Thymus (tissue), 14 donors: ENCODE measurements at places on chromosomes 16 and 17. TPM values are rescaled to one million over a fixed set of nuclear protein-coding genes. Genes with fewer than 3 reads are reported as not detected.

DNA sequence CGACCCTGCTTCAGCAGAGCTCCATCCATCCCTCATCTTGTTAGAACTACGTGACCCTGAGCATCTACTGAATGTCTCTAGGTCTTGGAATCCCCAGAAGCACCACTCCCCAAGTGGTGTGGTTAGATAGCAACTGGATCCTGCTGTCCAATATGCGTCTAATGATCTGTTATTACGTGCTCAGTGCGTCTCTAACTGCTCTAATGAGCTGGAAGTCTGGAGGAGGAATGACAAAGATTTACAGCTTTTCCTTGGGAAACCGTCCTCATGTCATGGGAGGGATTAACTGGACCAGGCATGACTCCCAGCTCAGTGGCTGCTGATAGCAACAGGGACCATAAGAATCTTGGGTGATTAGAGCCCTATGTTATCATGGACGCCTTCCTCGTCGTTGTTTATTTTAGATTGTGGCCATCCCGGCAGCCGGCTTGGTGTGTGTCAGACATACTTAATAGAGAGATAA, 150.9 kb downstream of the HS3ST3B1 start:
- H3K36me3 ChIP-seq: no peaks in the 10 kb centered on the region
- H3K4me1 ChIP-seq: peaks cover 9% of the 10 kb centered on the region
- no peak overlapping the region for H3K4me3 ChIP-seq
- no peak for DNase-seq
- H3K27ac ChIP-seq: no peak overlapping the region

- peak overlapping the region; percentile 84 for H3K27ac ChIP-seq
- H3K36me3 ChIP-seq: no peaks in the 10 kb centered on the region
- no peak overlapping the region for H3K4me3 ChIP-seq
- peaks cover 26% of the 10 kb centered on the region for H3K4me1 ChIP-seq
These were observed 62.8 kb downstream of the GRB7 start for GRCh38 chr17:39800540-39800939.

DNA sequence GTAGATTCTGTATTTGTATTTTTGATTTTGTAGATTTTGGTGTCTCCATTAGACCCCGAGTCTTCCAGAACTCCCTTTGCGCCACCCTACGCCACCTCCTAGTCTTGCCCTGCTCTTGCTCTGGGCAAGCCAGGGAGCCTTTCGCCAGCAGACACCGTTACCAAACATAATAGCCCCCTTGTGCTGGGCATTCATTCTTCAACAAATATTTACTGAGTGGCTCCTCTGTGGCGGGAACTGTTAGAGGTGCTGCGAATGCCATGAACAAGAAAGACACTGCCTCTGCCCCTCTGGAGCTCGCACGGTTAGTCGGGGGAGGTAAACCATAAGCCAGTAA, 841 bp upstream of the GPT2 start:
- H3K36me3 ChIP-seq: no peaks in the 10 kb centered on the region
- peaks cover 28% of the 10 kb centered on the region for H3K27me3 ChIP-seq
- DNase-seq: no peak
- H3K27ac ChIP-seq: no peak overlapping the region

- peaks cover 8% of the 10 kb centered on the region for H3K27me3 ChIP-seq
- DNase-seq: no peak
- H3K36me3 ChIP-seq: no peaks in the 10 kb centered on the region
- no peaks in the 10 kb centered on the region for H3K4me1 ChIP-seq
- H3K4me3 ChIP-seq: no peak overlapping the region
These were observed 9.4 kb downstream of the LPO start for GRCh38 chr17:58247511-58248363.

DNA sequence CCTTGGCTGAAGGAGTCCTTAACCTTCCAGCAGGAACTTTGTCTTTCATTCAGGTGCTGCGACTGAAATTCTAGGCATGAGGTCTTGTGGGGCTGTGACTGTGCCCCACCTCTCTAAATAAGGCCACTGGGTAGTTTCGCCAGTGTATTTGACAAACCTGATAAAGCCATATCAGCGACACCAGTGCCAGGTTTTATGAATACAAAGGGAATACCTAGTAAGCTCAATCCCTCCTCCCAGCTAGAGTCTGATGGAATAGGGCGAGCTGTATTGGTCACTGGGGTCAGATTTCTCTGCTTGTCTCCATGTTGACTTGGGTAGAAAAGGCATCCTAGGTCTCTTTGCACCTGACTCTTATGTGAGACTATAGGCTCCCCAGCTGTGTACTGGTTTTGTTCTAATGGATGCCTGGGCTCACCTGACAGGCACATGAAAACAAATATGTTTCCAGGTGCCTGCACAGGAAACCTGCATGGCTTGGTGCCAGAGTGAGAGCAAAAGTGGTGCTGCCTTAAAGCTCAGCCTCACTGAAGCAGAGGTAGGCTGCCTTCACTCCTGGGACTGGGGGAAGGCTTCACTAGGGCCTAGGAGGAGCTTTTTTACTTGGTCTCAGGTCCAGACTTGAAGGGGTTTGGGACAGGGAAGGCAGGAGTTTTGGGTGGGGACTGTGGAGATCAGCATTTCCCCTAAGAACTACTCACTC, 8.3 kb downstream of the SLC7A6 start:
- H3K27me3 ChIP-seq: no peaks in the 10 kb centered on the region
- peaks cover 76% of the 10 kb centered on the region for H3K36me3 ChIP-seq
- no peak overlapping the region for H3K4me3 ChIP-seq
- H3K27ac ChIP-seq: peak overlapping the region; percentile 97
- DNase-seq: peak; percentile 88

DNA sequence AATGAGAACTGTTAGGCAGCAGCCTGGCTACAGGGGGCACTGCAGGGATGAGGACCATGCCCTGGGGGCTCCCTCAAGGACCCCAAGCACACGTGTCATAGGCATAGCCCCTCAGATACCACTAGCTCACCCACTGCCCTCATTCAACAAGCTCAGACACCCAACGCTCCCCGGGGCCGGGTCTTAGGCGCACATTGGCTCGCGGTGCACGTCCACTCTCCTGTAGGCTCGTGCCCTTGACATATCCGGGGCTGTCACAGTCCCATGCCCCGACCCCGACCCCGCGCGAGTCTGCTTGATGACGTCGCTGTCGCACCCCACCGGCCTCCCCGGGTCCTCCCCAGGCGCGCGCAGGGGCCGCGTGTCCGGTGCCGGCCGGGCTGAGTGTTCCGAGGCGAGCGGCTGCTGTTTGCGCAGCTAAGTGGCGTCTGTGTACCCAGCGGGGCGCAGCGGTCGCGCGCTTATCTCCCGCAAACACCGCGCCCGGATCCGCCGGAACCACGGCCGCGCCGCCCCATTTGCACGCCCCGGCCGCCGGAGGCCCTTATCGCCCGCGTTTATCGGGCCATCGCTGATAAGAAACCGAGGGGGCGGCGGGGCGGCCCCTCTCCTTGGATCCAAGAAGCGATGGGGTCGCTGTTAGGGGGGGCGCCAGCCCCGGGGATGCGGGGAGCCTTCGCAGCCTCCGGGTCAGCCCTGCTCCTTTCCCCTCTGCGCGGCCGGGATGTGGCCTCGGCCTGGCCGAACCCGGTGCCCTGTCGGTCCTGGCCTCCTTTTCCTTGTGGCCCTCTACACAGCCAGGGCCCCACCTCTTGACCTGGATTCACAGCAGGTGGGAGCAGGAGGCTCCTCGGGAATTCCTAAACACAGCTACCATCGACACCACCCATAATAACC, 20.7 kb upstream of the NAGS start:
- DNase-seq: no peak
- no peak overlapping the region for H3K27ac ChIP-seq
- peaks cover 79% of the 10 kb centered on the region for H3K27me3 ChIP-seq
- H3K4me3 ChIP-seq: peak overlapping the region; percentile 10
- no peaks in the 10 kb centered on the region for H3K36me3 ChIP-seq

DNA sequence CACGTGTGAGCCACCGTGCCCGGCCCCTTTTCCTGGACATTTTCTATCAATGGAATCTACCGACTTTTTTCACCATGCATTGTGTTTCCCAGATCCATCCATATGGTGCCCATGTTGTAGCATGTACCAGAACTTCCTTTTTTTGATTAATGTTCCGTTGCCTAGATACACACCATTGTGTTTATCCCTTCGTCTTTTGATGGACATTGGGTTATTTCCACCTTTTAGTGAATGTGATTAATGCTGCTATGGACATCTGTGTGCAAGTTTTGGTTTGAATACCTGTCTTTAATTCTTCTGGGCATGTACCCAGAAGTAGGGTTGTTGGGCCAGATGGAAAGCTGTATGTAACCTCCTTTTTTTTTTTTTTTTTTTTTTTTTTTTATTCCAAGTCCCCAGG, 79.8 kb downstream of the NT5M start:
- H3K27me3 ChIP-seq: peaks cover 7% of the 10 kb centered on the region
- DNase-seq: no peak
- H3K36me3 ChIP-seq: no peaks in the 10 kb centered on the region
- H3K4me3 ChIP-seq: no peak overlapping the region

DNA sequence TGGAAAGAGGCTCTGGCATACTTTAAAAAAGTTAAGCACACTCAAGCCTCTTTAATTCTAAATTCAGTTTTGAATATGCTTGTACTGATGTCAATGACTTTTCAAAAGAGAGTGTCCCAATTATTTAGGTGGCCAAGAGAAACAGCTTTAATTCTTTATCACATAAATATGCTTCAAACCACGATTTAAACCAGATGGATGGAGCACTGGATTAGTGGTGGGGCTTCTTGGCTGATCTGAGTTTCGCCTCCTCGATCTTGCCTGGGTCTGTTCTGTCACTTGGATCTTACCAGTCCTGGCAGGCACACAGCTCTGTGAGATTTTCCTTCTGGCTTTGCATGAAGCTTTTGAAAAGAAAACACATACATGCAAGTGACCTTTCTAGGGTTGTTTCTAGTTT, 467.8 kb downstream of the MAF start:
- H3K4me1 ChIP-seq: no peaks in the 10 kb centered on the region
- H3K4me3 ChIP-seq: no peak overlapping the region
- DNase-seq: no peak
- H3K36me3 ChIP-seq: no peaks in the 10 kb centered on the region
- no peaks in the 10 kb centered on the region for H3K27me3 ChIP-seq

- H3K27ac ChIP-seq: peak within 1 kb of the TSS; percentile 54
- H3K4me1 ChIP-seq: peaks cover 29% of the 10 kb centered on the region
- H3K4me3 ChIP-seq: peak within 1 kb of the TSS; percentile 72
- no peak for DNase-seq
These were observed at the start of gene MPRIP for GRCh38 chr17:17042384-17042736. MPRIP (plus strand) TSS chr17:17042457; CDS start chr17:17042849, 392 bp downstream.

GRCh38 chr17:83089328-83090132, 10.1 kb downstream of the METRNL start:
- H3K27me3 ChIP-seq: peaks cover 13% of the 10 kb centered on the region
- H3K27ac ChIP-seq: no peak overlapping the region
- no peak for DNase-seq
- no peak overlapping the region for H3K4me3 ChIP-seq
- H3K4me1 ChIP-seq: no peaks in the 10 kb centered on the region

DNA sequence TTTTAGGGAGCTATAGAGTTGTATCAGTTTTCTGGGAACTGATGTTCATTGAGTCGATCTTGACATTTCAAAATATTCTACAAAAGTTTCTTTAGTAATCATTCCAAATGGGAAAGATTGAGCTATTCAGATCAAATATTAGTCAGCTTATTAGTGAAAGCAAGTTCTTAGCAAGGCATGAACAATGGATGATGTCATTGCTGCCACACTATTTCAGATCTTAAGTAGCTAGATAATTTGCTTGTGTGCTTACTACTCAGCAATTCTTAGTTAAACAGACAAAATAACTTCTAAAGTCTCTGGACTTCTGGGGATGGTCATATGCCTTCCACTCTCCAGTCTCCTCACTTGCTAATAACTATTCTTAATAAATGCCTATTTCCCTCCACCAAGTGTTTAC, 69.0 kb upstream of the CDH8 start:
- no peak overlapping the region for H3K27ac ChIP-seq
- no peaks in the 10 kb centered on the region for H3K4me1 ChIP-seq
- no peaks in the 10 kb centered on the region for H3K36me3 ChIP-seq
- H3K27me3 ChIP-seq: no peaks in the 10 kb centered on the region

DNA sequence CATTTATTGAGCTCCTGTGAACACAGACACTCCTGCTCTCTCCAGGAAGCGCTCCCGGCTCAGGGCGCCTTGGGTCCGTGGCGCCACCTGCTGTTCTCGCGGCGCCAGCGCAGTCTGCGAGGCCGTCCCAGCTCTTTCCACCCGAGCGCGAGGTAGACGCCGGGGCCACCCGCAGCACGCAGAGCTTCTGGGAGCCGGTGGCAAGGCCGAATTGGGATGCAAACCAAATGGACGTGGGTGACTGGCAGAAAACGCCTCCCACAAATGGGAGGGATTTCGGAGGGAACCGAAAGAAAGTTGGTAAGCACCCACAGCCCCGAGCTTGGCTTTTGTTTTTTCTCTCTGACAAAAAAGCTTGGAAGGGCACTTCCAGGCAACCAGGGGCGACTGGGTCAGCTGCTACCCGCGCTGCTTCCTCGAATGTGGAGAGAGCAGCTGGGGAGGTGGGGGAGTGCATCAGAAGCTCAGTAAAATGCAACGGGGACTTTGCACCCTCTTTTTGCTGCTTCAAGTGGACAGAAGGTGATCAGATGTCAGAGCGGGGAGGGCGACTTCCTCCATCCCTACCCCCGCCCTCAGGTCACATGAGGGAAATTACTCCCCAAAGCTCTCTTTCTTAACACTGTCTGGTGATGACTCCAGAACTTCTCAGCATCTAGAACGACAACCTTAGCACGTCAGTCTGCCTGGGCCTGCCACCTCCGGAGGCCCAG, 13.5 kb upstream of the N4BP1 start:
- no peaks in the 10 kb centered on the region for H3K36me3 ChIP-seq
- peak overlapping the region; percentile 56 for H3K27ac ChIP-seq
- peak overlapping the region; percentile 55 for H3K4me3 ChIP-seq
- H3K4me1 ChIP-seq: peaks cover 24% of the 10 kb centered on the region
- H3K27me3 ChIP-seq: peaks cover 2% of the 10 kb centered on the region

DNA sequence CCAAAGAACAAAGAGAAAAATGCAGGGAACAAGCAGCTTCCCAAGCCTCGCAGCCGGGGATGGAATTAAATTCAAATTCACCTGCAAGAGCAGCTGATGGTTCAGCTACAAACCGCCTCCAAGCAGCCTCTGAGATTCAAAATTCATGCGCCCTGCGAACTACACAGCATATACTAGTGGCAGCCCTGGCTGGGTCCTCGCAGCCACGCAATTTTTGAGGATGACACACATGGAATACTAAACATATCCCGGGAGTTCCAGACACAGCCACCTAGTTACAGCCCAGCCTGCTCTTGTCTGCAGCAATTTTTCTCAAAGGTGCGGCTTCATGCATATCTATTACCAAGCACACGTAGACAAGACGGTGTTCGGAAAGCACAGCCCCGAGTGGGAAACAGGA, 35.9 kb upstream of the KIFC3 start:
- H3K27me3 ChIP-seq: no peaks in the 10 kb centered on the region
- DNase-seq: no peak
- no peaks in the 10 kb centered on the region for H3K36me3 ChIP-seq
- H3K27ac ChIP-seq: no peak overlapping the region

Gene C17orf67
- total RNA-seq: 8.0 TPM

Gene ELMO3
- total RNA-seq: 2.3 TPM

Gene MYH2
- 0.09 TPM for total RNA-seq

Gene ADAD2
- 0.38 TPM for total RNA-seq

Gene SRCIN1
- 0.52 TPM for total RNA-seq

Gene C17orf58
- total RNA-seq: 2.2 TPM

Gene CCL2
- total RNA-seq: 46.1 TPM

Gene KRT10
- total RNA-seq: 21.1 TPM

Gene ATP1B2
- total RNA-seq: 0.05 TPM

Gene SLC13A2
- not detected for total RNA-seq

Gene CYB5B
- 76.4 TPM for total RNA-seq
